ENCODE measurements at places on chromosomes 3 and 15.

DNA sequence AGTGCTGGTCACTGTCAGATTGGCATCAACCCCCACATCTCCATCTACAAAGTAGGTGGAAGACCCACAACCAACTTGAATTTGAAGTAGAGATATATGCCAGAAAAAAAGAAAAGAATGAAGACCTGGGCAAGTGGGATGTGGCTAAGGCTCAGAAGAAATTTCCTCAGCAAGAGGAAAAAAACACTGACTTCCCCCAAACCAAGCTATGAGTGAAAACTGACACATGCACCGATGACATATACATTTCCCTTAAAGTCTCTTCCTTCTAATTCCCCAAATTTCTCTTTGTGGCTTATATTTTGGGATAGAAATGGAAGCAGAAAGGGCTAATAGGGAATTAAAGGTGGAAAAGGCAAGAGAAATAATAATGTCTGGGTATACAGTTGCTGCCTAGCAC is 59.0 kb downstream of the CYP19A1 start:
- DNase-seq = no peak

GRCh38 chr3:150110097-150110496 is 139.4 kb upstream of the PFN2 start:
- DNase-seq = no peak

DNA sequence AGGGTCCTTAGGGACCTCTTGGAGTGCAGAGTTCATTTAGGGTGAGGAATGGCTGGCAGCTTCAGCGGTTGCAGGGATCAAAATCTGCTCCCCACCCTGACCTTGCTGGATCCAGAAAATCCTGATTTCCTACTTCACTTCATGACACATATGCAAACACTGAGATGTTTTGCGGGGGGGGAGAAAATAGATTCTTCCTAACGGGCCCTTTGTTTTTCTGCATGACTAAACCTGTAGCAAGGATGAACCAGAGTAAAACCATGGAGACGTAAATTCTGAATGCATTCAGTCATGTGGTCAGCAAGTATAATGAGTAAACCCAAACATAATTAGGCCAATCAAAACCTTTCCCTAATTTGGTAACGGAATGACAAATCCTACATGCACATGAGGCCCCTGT is 20.0 kb upstream of the RBP1 start:
- DNase-seq = no peak

DNA sequence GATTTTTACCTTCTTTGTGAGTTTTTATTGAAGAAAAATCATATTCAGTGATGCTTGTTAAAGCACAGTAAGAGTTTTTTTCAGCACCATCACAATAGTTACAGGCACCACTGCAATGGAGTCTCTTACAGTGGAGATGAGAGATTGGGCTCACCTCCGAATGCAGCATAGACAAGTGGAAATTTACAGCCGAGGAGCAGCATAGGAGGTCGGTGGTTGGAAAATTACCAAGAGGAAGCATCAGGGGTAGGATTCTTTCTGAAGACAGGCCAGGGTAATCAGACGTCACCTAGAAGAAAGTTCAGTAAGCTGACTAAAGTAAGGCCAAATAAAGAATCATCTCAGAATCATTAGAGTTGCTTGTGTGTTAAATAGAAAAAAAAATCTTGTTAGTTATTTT is 491.6 kb downstream of the RBMS3 start:
- DNase-seq = no peak

- no peak for DNase-seq
Observed at GRCh38 chr15:69510556-69510955, 57.9 kb downstream of the RPLP1 start.

DNA sequence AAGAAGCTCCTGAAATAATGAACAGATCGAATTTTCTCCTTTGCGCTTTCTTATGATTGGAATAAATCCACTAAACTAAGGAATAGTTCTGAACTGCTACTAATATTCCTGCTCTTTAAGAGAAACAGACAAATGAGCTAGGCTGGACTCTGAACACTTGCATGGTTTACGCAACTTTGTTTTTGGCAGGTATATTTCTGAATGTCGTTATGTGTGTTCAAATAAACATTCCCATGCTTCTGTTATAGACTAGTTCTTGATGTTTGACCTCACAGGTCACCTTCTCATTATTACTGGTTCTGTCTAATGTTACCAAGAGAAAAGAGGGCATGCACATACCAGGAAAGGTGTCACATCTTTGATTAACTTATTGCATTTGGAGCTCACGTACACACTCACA is 418.2 kb downstream of the EPHB1 start:
- DNase-seq = no peak

GRCh38 chr3:17233398-17233800 is 348.6 kb downstream of the PLCL2 start:
- DNase-seq = peak; percentile 20

GRCh38 chr3:99943931-99944761 is 126.5 kb downstream of the CMSS1 start:
- DNase-seq = no peak

DNA sequence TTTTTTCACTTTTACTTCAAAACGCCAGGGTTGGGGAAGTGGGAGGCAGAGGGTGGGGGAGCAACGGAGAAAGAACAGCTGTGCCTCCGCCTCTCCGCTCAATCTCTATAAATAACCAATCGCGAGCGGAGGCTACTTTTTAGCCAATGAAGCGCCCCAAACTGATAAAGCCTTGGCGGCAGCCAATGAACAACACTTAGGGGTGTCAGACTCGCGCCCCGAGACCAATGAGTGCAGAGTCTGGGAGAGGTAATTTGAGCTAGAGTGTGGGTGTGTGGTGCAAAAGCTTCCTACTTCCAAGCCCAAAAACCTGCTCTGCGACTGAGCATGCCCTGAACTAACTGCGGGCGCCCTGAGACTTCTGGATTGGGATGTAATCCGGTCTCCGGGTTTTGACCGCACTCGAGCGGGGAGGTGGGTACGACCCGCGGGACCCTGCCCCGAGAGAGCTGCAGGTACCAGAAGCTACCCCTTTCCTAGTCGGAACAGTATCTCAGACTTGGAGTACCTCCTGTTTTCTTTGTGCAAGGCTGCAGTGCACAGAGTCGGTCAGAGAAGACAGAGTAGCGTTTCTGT is 800 bp upstream of the RAP2B start:
- DNase-seq = peak; percentile 100

GRCh38 chr3:151553888-151554287 is 93.0 kb upstream of the IGSF10 start:
- no peak for DNase-seq

- DNase-seq = peak; percentile 15
Observed at GRCh38 chr3:176663837-176664831, 533.1 kb downstream of the TBL1XR1 start.

DNA sequence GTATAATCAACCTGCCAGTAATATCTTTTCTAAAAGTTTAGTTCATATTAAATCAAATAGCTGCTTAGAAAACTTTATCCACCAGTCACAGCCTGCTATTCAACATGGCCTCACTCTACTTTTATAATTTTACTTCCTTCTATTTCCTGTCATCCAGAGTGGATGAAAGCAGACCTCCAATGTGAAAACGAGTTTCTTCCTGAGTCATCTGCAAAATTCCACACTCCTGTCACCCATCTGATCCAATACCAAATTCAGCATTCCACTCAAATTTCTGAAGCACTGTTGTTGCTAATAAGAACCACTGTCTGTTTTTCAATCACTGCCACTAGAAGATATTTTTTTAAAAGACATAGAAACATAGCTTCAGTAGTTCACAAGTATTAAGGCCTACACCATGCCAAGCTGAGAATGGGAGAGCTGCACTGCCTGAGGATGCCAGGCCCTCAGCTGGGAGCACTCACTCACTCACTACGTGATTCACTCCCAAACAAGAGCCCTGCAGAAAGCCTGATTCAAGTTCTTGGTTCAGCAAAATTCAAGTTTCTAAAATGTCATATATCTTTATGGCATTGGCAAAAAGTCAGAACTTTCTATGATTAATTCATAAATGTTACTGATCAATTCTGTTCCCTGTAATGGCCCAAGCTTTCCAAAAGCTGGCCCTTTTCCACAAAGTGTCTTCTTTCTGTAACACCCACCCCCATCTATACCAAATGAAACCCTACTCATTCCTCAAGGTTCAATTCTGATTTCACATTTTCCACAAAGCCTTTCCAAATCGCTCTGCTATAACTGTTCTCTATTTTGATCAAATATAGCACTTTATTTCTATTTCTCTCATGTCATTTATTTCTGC is 82.9 kb downstream of the FSIP1 start:
- no peak for DNase-seq

DNA sequence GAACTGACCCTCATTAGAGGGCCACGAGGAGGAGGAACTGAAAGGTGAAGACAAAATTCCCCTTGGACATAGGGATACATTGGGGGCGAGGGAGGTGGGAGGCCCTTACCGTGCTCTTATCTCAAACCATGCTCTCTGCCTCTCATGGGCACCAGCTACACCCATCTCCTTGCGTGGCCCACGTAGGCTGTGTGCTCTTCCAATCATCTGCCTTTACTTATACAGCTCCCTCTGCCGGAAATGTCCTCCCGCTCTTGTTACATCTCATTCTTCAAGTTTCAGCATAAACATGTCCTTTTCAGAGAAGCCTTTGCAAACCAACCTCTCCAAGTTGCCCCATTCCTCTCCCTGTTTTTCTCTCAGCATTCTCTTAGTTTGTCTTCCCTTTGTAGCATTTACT is 307.8 kb upstream of the PROK2 start:
- no peak for DNase-seq

- no peak for DNase-seq
Observed at GRCh38 chr3:22297436-22297835, 546.4 kb upstream of the ZNF385D start.

DNA sequence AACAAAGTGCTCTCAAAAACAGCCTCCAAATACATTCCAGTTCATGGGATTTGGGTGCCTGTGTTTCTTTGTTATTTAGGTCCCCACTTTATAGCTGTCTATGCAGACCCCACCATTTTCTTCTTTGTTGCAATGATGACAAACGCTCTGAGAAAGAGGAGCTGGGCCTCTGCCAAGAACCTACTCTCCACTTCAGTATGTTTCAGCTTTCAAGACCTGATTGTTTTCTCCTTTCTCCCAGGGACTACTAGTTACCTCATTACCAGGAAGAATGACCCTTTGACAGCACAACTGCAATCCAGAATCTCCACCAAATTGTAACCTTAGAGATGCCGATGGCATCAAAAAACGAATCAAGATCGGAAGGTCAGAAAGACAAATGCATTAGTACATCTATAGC is 236.8 kb downstream of the MEIS2 start:
- no peak for DNase-seq

Measured in AG04450 (cell line).